ENCODE measurements at places on chromosomes 7 and 10. TPM values are rescaled to one million over a fixed set of nuclear protein-coding genes. Genes with fewer than 3 reads are reported as not detected.

GRCh38 chr10:99234041-99234790, 1.4 kb downstream of the HPSE2 start:
- H3K36me3 ChIP-seq: no peaks in the 10 kb centered on the region
- H3K4me3 ChIP-seq: peak overlapping the region; percentile 48
- DNase-seq: no peak
- H3K27ac ChIP-seq: peak overlapping the region; percentile 90
- peaks cover 3% of the 10 kb centered on the region for H3K27me3 ChIP-seq

GRCh38 chr10:7611909-7612308, 54.9 kb downstream of the ITIH5 start:
- H3K4me1 ChIP-seq: no peaks in the 10 kb centered on the region
- no peak for DNase-seq
- H3K27ac ChIP-seq: no peak overlapping the region
- no peaks in the 10 kb centered on the region for H3K36me3 ChIP-seq

DNA sequence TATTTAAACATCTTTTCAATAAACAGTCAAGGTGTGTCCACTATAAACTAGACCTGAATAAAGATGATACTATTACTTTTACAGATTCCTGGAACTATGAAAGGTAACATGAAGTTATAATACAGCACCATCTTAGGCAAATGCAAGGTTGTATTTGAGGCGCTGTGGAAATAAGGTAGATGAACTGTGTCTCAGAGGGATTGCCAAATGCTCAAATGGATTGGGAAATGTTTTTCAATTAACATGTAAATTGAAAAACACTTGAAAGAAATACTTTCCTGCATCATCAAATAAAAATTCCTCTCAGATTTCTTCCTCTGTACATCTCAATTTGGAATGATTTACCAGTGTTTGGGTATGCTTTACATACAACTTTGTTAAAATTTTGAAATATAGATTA, 139.4 kb downstream of the DKK1 start:
- H3K4me1 ChIP-seq: no peaks in the 10 kb centered on the region
- no peak overlapping the region for H3K4me3 ChIP-seq
- no peak overlapping the region for H3K27ac ChIP-seq
- no peak for DNase-seq

Gene NRG3
- total RNA-seq: 0.16 TPM

Gene MYL10
- not detected for total RNA-seq
